ENCODE measurements at places on chromosomes 12 and 14. TPM values are rescaled to one million over a fixed set of nuclear protein-coding genes. Genes with fewer than 3 reads are reported as not detected.

KLRG1 gene
- polyA plus RNA-seq: 4.1 TPM

SLC10A1 gene
- polyA plus RNA-seq: not detected

TARBP2 gene
- polyA plus RNA-seq: 24.7 TPM

LRFN5 gene
- polyA plus RNA-seq: 8.4 TPM

All from hindlimb muscle (tissue), 1 donor.